ENCODE measurements at places on chromosomes 4 and X. TPM values are rescaled to one million over a fixed set of nuclear protein-coding genes. Genes with fewer than 3 reads are reported as not detected.

GLOD5 gene
- not detected for total RNA-seq

CXCL5 gene
- not detected for total RNA-seq

S100P gene
- total RNA-seq = 0.90 TPM

TMPRSS11D gene
- total RNA-seq = not detected

SYTL5 gene
- not detected for total RNA-seq

SORCS2 gene
- total RNA-seq = not detected

MBNL3 gene
- 32.7 TPM for total RNA-seq

NEUROG2 gene
- 2.9 TPM for total RNA-seq

ASMT gene
- total RNA-seq = not detected

TCEAL6 gene
- not detected for total RNA-seq

ODAPH gene
- total RNA-seq = not detected

DNA sequence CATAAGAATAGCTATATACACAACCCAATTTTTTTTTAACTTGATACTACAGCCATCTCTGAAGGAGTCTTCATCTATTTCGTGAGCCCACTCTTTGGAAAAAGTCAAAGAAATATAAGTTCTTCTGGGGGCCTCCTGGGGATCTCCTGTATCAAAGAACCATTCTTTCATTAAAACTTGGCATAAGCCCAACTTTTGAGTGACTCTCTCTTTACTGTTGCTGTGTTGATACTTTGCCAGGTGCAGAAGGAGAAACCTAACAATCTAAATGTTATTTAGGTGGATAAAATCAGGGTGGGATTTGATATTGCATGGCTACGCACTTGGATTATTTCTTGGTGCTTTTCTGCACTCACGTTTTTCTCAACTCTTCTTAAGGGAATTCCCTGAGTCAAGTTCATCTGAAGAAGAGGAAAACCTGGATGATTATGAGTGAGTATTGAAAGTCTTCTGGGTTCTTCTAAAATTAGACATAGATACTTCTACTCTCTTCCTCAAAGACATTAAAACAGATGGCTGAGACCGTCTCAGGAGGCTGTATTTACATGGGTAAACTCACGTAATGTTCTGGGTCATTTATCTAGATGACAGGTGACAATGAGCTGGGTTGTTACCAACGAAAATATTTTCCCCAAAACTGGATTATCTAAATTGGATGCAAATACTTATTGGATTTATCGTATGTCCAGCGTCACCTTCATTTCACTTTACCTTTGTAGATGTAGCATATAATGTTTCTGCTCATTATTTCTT lies 25.2 kb downstream of the BMX start:
- DNase-seq = no peak

GRCh38 chr4:28723371-28723770 lies 1862.7 kb downstream of the STIM2 start:
- no peak for DNase-seq

DNA sequence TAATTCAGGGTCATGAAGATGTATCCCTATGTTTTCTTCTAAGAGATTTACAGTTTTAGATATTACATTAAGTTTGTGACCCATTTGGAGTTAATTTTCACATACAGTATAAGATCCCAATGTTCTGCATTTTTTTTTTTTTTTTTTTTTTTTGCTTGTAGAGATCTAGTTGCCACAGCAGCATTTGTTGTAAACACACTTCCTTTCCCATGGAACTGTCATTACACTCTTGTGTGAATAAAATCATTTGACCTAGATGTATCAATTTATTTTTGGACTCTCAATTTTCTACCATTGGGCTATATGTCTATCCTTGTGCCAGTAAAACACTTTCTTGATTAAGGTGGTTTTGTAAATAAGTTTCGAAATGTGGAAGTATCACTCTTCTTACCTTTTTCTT lies 1107.2 kb downstream of the TECRL start:
- DNase-seq = no peak

- DNase-seq = no peak
Measured at GRCh38 chr4:122346036-122346435, 32.8 kb upstream of the ADAD1 start.

DNA sequence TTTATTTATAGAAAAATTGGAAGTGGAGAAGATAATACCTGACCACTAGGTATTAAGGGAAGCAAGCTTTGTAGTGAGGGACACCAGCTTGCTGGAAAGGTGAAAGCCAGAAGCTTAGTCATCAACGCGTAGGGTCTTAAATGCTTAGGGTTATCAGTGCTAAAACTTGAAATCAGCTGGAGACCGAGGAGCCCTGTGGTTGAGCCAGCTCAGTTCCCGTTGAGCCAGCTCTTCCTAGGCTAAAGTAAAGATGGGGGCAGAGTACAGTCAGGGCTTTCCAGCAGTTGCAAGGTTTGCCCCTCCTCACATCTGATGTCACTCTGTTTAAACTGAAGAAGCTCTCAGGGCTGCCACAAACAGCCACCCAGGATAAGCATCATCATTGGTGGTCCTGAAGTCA lies 240.7 kb downstream of the DCLK2 start:
- DNase-seq = no peak

- no peak for DNase-seq
Measured at GRCh38 chrX:31329298-31329697, 257.5 kb upstream of the FTHL17 start.

DNA sequence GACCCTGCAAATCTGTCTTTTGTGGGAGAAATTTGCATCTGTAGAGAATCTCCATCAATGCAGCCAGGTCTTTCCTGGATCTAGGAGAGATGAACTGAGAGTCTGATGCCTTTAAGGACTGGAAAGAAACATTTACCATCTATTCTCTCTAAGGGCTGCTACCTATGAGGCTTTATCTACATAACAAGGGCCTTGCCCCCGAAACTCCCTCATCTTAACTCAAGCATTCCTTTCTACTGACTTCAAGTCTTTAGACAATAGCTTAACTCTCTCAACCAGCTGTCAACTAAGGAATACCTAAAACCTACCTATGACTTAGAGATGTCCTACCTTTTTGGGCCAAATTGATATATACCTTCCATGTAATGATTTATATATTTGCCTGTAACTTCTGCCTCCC lies 32.1 kb downstream of the MAGEB17 start:
- no peak for DNase-seq

GRCh38 chr4:52939325-52939724 lies 77.2 kb downstream of the RASL11B start:
- no peak for DNase-seq

GRCh38 chr4:38328989-38329729 lies 334.8 kb upstream of the KLF3 start:
- DNase-seq = no peak

DNA sequence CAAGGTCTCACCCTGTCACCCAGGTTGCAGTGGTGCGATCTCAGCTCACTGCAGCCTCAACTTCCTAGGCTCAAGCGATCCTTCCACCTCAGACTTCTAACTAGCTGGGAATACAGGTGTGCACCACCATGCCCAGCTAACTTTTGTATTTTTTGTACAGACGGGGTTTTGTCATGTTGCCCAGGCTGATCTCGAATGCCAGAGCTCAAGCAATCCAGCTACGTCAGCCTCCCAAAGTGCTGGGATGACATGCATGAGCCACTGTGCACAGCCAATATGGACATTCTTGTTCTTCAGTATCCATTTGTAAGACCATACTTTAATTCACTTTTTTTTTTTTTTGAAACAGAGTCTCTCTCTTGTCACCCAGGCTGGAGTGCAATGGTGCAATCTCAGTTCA lies 3.5 kb upstream of the CCNI start:
- DNase-seq = no peak

GRCh38 chrX:68588602-68589371 lies 58.7 kb upstream of the STARD8 start:
- DNase-seq = no peak

GRCh38 chr4:179582164-179582905 lies 2140.1 kb upstream of the AGA start:
- DNase-seq = no peak

DNA sequence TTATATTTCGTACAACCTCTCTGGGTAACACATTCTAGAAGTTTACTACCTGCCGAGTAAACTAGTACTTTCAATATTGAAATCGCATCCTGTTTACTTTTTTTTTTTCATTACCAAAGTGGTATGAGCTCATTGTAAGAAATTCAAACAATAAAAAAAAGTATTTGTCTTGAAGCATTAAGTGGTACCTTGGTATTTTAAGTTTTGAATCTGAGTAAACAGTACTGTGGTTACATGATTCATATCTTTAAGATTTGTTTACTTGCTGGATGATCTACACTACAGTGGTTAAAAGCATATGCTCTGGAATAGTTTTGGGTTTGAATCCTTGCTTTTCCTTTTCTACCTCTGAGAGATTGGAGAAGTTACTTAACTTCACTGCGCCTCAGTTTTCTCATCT lies 3.8 kb upstream of the MMGT1 start:
- DNase-seq = no peak

DNA sequence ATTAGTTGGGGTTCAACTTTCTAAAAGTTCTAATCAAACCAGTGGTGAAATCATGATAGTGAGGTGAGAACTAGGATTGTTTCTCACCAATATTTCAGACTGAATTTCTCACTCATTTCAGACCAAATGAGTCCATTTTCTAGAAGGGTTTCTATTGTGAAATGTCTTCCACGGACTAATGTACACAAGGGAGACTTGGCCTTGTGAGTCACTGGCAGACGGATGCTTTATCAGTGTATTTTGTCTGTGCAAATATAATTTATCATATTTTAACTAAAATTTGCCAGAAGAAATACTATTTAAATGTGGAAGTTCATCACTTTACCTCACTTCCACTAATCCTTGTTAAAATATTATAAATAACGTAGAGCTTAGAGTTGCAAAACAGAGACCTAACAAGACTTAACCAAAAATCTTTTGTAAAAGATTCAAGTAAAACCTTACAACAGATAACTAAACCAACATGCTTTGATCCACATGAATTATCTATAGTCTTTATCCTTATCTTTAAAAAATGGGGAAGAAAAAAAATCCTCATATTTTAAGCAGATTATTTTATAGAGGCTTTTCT lies 506.0 kb upstream of the FAM241A start:
- DNase-seq = no peak

DNA sequence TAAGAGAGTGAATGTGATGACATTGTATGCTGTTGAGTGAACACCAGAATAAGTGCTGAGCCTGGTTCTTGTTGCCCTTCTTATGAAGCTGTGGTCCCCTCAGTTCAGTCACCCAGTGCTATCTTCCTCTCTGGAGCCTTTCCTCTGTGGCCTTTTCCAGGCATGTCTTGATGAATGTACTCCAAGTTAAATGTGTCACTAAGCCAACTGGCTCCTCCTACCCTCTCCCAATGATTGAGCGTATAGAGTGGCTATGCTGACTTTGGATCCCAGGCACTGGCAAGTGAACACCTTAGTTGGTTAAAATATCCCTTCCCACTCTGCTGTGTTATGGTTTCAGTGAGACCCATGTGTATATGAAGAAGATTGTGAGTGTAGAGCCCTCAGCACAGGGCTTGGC lies 134.1 kb upstream of the MAMLD1 start:
- DNase-seq = no peak

GRCh38 chrX:70664726-70665125 lies 220.1 kb downstream of the DLG3 start:
- no peak for DNase-seq

GRCh38 chr4:146490106-146490505 lies 31.6 kb downstream of the SLC10A7 start:
- DNase-seq = no peak

DNA sequence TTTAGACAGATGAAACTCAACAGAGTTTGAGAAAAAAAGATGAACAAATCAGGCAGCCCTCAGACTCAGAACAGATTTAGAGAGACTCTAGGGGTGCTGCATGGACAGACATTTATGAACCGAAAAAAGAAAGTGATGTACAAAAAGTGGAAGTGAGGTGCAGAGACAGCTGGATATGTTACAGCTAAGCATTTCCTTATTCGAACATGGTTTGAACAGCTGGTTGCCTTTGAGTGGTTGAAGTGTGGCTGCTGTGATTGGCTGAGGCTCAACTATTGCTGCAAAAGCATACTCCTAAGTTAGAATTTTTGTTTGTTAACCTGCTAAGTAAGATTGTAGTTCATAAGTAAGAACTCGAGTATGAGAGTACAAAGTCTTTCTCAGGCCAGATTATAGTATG lies 331.5 kb upstream of the PABPC4L start:
- no peak for DNase-seq

- DNase-seq = no peak
Measured at GRCh38 chr4:186743261-186743660, 19.6 kb upstream of the FAT1 start.

DNA sequence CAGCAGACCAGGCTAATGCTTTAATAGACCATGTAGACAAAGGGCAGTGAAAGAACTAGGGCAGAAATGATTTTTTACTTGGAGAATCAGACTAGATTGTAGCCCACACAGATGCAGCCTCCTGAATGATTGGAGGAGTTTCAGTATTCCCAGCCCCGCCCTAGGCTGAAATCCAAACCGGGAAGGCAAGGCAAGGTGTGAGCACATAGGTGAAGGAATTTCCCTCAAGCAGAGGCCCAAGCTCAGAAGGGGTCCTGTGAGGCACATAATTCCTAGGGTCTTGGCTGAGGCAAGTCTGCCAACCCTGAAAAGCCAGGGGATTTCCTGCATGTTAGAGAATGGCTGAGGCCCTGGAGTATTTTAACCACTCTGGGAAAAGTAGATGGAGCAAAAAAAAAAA lies 56.4 kb upstream of the PAK3 start:
- DNase-seq = no peak

GRCh38 chrX:123807835-123808416 lies 51.9 kb upstream of the XIAP start:
- DNase-seq = no peak

DNA sequence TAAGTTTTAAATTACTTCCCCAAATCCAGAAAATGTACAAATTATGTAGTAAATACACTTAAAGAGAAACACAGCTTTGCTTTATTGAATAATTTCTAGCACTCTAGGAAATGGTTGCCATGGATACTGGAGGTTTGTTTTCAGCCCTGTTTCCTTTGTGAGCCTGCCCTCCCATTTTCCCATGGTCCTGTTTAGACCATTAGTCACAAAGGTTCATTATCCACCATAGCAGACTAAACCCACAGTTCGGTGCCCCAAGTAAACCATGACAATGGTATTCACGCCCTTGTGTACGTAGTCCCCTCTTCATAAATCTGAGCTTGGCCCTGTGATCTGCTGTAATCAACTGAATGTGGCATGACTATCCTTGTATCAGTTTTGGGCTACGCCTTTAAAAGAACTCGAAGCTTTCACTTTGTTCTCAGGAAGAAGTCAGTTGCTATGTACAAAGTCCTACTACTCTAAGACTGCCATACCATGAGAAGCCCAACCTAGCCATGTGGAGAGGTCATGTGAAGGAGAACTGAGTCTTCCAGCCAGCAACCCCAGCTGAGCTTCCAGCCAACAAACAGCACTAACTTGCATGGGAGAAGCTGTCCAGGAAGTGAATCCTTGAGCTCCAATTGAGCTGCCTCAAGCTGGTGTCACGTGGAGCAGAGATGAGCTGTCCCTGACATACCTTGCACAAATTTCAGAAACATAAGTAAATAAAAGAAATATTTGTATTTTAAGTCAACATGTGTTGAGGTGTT lies 300.4 kb downstream of the LDB2 start:
- DNase-seq = no peak

- no peak for DNase-seq
Measured at GRCh38 chr4:15226203-15226602, 201.6 kb upstream of the C1QTNF7 start.

DNA sequence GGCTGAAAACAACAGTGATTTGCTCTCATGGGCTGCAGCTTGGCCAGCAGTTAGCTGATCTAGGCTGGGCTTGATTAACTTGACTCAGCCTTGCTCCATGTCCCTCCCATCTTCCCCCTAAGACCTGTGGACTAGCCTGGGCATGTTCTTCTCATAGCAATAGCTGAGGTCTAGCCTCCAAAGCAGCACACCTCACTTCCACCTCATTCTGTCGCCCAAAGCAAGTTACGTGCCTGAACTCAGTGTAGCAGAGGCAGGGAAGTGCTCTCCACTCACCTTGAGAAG lies 62.2 kb downstream of the EVC start:
- no peak for DNase-seq
